Activated CD8-positive, alpha-beta memory T cell treated with anti-CD3 and anti-CD28 coated beads for 1 hour (primary cell): ENCODE measurements at places on chromosomes 13 and 19.
A peak's percentile ranks its signal among the peaks of the same experiment; 100 is the strongest.

- DNase-seq, result no peak
Measured at GRCh38 chr13:110308656-110309359, 1.7 kb downstream of the COL4A2 start.

- peak; percentile 21 for DNase-seq
Measured at GRCh38 chr19:4732680-4733114, 9.1 kb upstream of the DPP9 start.

DNA sequence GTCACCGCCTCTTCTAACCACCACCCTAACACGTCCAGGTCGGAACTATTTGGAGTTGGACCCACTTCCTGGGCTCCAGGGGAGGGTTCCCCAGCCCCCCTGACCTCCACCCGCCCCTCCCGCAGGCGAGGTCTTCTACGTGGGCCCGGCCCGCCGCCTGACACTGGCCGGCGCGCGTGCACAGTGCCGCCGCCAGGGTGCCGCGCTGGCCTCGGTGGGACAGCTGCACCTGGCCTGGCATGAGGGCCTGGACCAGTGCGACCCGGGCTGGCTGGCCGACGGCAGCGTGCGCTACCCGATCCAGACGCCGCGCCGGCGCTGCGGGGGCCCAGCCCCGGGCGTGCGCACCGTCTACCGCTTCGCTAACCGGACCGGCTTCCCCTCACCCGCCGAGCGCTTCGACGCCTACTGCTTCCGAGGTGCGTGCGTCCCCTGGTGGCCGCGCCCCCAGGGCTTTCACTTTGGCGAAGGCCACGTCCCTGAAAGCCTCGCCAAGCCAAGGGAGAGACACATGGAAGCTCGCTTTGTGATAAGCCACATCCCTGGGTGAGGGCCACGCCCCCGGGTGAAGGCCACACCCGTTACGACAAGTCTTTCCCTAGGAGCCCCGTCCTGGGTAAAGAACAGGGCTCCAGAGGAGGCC is 13.2 kb downstream of the NCAN start:
- peak; percentile 34 for DNase-seq

DNA sequence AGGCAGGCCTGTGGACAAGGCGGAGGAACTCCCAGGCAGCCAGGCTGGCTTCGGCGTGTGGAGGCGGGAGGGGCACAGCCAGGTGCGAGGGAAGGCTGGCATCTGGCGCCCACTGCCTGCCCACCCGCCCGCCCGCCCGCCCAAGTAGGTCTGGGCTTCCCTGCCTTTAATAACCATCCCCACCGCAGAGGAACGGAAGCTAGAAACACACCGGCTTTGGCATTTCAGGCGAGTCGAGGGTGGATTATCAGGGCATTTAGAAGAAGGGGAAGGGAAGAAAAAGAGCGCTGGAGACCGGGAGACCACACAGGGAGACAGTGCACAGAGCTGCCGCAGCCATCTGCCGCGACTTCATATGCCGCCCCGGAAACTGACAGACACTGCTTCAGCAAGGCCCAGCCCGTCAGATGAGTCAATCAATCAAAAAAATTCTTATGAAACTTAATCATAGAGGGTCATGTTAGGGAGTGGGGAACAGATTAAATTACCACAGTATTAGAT is 199.7 kb downstream of the TSHZ3 start:
- DNase-seq, result no peak
